ENCODE measurements at places on chromosomes 3 and 15. TPM values are rescaled to one million over a fixed set of nuclear protein-coding genes. Genes with fewer than 3 reads are reported as not detected.
A peak's percentile ranks its signal among the peaks of the same experiment; 100 is the strongest.

- H3K4me1 ChIP-seq, result peaks cover 3% of the 10 kb centered on the region
- no peak overlapping the region for H3K27ac ChIP-seq
- no peaks in the 10 kb centered on the region for H3K36me3 ChIP-seq
- DNase-seq, result no peak
- H3K27me3 ChIP-seq, result no peaks in the 10 kb centered on the region
Measured at GRCh38 chr15:88454236-88454635, 13.0 kb downstream of the MRPL46 start.

- H3K4me1 ChIP-seq, result no peaks in the 10 kb centered on the region
- H3K4me3 ChIP-seq, result no peak overlapping the region
- no peaks in the 10 kb centered on the region for H3K27me3 ChIP-seq
- no peak overlapping the region for H3K27ac ChIP-seq
Measured at GRCh38 chr3:23308986-23309625, 106.0 kb downstream of the UBE2E2 start.

TPRG1 gene
- total RNA-seq, result 3.8 TPM

GRCh38 chr15:36905908-36906307 lies 194.4 kb downstream of the MEIS2 start:
- H3K4me3 ChIP-seq, result no peak overlapping the region
- H3K4me1 ChIP-seq, result peaks cover 17% of the 10 kb centered on the region
- no peaks in the 10 kb centered on the region for H3K27me3 ChIP-seq
- DNase-seq, result peak; percentile 36
- no peaks in the 10 kb centered on the region for H3K36me3 ChIP-seq

DNA sequence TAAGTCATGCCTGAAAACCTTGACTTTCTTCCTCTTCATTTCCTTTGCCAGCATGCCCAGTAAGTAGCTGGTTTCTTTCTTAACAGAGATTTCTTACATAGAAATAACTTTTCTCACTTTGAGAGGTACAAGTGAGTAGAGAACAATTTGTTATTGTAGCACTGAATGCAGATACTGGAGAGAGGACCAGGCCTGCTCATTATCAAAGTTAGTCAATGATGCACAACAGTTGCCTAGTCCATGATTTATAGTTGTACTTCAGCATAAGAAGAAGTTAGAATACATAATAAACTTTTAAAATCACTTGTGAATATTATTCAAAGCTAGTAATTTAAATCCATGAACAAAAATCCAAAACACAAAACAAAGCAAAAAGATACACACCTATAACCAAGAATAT lies 213.0 kb downstream of the PCCB start:
- no peak overlapping the region for H3K4me3 ChIP-seq
- no peaks in the 10 kb centered on the region for H3K27me3 ChIP-seq
- no peak for DNase-seq
- H3K36me3 ChIP-seq, result no peaks in the 10 kb centered on the region
- H3K4me1 ChIP-seq, result no peaks in the 10 kb centered on the region
- H3K27ac ChIP-seq, result no peak overlapping the region

GRCh38 chr3:13537909-13538296 lies 11.0 kb upstream of the FBLN2 start:
- H3K27me3 ChIP-seq, result no peaks in the 10 kb centered on the region
- no peak overlapping the region for H3K4me3 ChIP-seq
- H3K36me3 ChIP-seq, result no peaks in the 10 kb centered on the region
- H3K4me1 ChIP-seq, result no peaks in the 10 kb centered on the region
- DNase-seq, result no peak

- H3K27ac ChIP-seq, result no peak overlapping the region
- H3K4me3 ChIP-seq, result no peak overlapping the region
- H3K27me3 ChIP-seq, result no peaks in the 10 kb centered on the region
- no peaks in the 10 kb centered on the region for H3K36me3 ChIP-seq
Measured at GRCh38 chr15:63402498-63403253, 21.0 kb upstream of the CA12 start.

NSUN3 gene
- total RNA-seq, result 12.4 TPM

DNA sequence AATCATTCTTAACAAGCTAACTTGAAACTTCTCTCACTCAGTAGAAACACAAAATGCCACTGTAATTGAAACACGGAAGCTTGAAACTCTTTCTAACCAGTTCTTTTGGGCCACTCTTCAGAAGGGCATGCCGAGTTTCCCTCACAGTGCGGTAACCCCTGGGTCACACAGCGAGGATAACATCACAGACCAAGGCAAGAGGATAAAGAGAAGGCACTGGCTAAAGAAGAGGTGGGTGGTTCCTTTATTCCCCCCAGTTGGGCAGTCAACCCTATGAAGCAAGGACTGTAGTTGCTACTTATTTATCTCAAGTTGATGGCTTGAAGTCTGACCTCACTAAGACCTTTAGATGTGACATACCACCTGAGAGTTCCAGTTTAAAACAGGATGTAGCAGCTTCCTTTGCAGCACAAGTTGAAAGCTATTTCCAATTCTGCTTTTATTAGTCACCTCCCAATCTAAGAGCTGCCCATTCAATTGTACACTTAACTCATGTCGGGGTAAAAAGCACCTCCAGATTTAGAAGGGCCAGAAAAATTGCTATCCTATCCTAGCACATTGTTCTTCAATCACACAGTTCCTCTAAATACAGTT lies 272.4 kb downstream of the TIGIT start:
- no peak overlapping the region for H3K4me3 ChIP-seq
- no peak for DNase-seq
- no peak overlapping the region for H3K27ac ChIP-seq
- peaks cover 23% of the 10 kb centered on the region for H3K4me1 ChIP-seq

DTWD1 gene
- total RNA-seq, result 13.1 TPM

ZNF280D gene
- 60.8 TPM for total RNA-seq

- H3K27ac ChIP-seq, result no peak overlapping the region
- no peak overlapping the region for H3K4me3 ChIP-seq
- no peaks in the 10 kb centered on the region for H3K4me1 ChIP-seq
Measured at GRCh38 chr15:89393056-89393455, 58.4 kb upstream of the POLG start.

GPR149 gene
- total RNA-seq, result not detected

GRCh38 chr3:18445401-18446148 lies 20.4 kb upstream of the SATB1 start:
- H3K36me3 ChIP-seq, result no peaks in the 10 kb centered on the region
- H3K4me1 ChIP-seq, result peaks cover 12% of the 10 kb centered on the region
- no peak for DNase-seq
- peak overlapping the region; percentile 70 for H3K4me3 ChIP-seq
- no peak overlapping the region for H3K27ac ChIP-seq
- H3K27me3 ChIP-seq, result peaks cover 29% of the 10 kb centered on the region

DNA sequence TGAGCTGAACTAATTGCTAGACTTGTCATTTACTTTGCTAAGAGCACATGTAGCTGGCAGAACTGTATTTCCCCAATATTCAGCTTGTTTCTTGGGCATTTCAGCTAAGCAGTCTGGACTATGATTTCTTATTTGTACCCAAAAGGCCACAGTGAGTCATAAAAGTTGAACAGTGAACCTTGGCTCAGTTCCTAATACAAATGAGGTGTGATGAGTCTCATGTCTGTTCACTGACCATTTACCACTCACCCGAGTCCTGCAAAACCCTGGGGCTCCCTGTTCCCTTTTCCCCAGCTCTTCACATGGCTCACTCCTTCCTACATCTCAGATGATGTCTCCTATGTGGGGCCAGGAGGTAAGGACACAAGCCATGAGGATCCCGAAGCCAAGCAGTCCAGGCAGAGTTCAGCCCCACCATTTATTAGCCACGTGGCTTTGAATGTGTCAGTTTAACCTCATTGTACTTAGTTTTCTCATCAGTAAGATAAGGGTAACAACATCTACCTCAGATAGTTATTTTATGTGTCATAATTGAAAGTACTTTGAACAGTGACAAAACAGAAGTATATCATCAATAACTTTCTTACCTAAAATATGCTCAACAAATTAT lies 239.3 kb downstream of the IL5RA start:
- no peak overlapping the region for H3K27ac ChIP-seq
- no peaks in the 10 kb centered on the region for H3K27me3 ChIP-seq
- no peaks in the 10 kb centered on the region for H3K4me1 ChIP-seq
- no peak overlapping the region for H3K4me3 ChIP-seq
- no peaks in the 10 kb centered on the region for H3K36me3 ChIP-seq

- DNase-seq, result no peak
- H3K27ac ChIP-seq, result no peak overlapping the region
- no peaks in the 10 kb centered on the region for H3K27me3 ChIP-seq
- H3K4me3 ChIP-seq, result no peak overlapping the region
Measured at GRCh38 chr3:101938262-101938847, 89.0 kb downstream of the NFKBIZ start.

DNA sequence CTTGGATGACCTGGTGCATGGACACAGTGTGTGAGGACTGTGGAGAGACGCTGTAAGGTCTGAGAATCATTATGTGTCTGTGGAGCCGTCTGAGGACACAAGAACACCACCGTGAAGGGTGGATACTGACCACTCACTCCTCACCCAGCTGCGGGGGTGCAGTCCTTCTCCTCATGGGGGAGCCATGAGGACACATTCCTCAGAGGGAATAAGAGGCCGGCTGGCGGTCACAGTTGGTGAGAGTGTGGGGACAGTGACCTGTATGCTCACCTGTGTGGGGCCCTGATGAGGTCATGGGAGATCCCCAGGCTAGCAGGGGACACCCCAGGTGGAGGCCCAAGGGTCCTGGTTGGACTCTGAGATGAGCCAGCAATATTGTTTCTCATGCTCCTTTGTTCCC lies 2.5 kb upstream of the TRPM1 start:
- no peaks in the 10 kb centered on the region for H3K27me3 ChIP-seq
- no peak overlapping the region for H3K4me3 ChIP-seq
- H3K36me3 ChIP-seq, result no peaks in the 10 kb centered on the region
- no peak for DNase-seq
- H3K27ac ChIP-seq, result no peak overlapping the region

GRCh38 chr15:61685534-61685933 lies 374.7 kb downstream of the VPS13C start:
- no peak overlapping the region for H3K27ac ChIP-seq
- H3K4me1 ChIP-seq, result no peaks in the 10 kb centered on the region
- no peaks in the 10 kb centered on the region for H3K36me3 ChIP-seq
- H3K27me3 ChIP-seq, result no peaks in the 10 kb centered on the region

ZNF501 gene
- total RNA-seq, result 4.6 TPM

DNA sequence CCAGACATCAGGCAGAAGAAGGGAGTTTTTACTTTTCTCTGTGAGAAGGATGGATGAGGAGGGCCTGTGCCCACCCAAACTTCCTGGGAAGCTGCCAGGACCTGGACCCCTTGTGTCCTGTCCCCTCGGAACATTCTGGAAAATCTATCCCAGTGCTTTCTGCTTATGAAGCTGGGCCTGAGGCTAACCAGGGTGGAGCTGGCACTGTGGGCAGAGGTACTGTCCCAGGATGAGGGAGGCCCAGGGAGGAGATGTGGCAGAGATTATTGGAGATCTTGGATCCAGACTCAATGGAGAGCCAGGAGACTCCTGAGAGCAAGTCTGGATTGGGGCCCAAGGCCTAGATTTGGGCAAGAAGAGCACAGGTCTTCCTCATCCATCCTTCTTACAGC lies 44.4 kb downstream of the SPSB4 start:
- DNase-seq, result peak; percentile 48
- peaks cover 4% of the 10 kb centered on the region for H3K4me1 ChIP-seq
- H3K4me3 ChIP-seq, result no peak overlapping the region
- no peaks in the 10 kb centered on the region for H3K27me3 ChIP-seq

DNA sequence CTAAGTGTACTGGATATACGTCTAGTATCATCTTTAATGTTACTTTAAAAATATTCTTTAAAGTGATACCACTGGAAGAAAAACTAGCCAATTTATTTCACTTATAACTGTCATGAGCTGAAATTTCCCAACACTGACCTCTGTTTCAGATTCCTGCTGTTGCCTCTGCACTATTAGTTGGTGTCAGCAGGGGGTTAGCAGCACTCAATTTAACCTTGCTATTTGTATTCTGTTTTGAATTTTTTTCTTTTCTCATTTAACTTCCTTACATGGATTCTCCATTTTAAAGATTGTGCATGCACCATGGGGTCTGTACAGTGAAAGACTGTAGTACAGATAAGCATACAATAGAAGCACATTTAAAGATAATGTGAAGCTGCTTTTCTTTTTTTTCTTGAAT lies 169.2 kb downstream of the UBE2E2 start:
- no peaks in the 10 kb centered on the region for H3K27me3 ChIP-seq
- no peaks in the 10 kb centered on the region for H3K36me3 ChIP-seq
- no peak for DNase-seq
- H3K4me1 ChIP-seq, result no peaks in the 10 kb centered on the region

IGSF10 gene
- 33.7 TPM for total RNA-seq

GRCh38 chr3:150739877-150740645 lies 22.9 kb downstream of the SIAH2 start:
- no peak for DNase-seq
- H3K4me1 ChIP-seq, result peaks cover 74% of the 10 kb centered on the region
- no peaks in the 10 kb centered on the region for H3K27me3 ChIP-seq
- H3K4me3 ChIP-seq, result no peak overlapping the region
- H3K27ac ChIP-seq, result peak overlapping the region; percentile 86
- no peaks in the 10 kb centered on the region for H3K36me3 ChIP-seq

EXD1 gene
- total RNA-seq, result not detected

CCDC71 gene
- 32.2 TPM for total RNA-seq

DNA sequence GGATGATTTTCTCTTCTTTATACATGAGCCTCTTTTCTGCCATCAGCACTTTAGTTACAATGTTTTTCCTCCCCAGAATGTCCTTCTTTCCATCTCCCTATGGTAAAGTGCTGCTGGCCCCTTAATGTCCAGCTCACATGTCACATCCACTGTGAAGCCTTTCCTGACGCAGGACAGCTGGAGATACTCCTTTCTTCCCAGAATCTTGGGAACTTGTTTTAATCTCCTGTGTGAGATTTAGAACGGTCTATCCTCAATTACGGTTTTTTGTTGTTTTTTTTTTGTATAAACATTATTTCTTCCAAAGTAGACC lies 147.7 kb upstream of the TSC22D2 start:
- DNase-seq, result no peak
- H3K4me3 ChIP-seq, result no peak overlapping the region
- no peaks in the 10 kb centered on the region for H3K36me3 ChIP-seq
- H3K27me3 ChIP-seq, result no peaks in the 10 kb centered on the region
- no peak overlapping the region for H3K27ac ChIP-seq
- no peaks in the 10 kb centered on the region for H3K4me1 ChIP-seq

- peaks cover 9% of the 10 kb centered on the region for H3K4me1 ChIP-seq
- H3K36me3 ChIP-seq, result no peaks in the 10 kb centered on the region
- H3K27ac ChIP-seq, result no peak overlapping the region
- H3K4me3 ChIP-seq, result no peak overlapping the region
Measured at GRCh38 chr3:143418391-143418790, 298.8 kb downstream of the CHST2 start.

WDR82 gene
- 84.0 TPM for total RNA-seq

- H3K36me3 ChIP-seq, result no peaks in the 10 kb centered on the region
- H3K27ac ChIP-seq, result peak overlapping the region; percentile 53
- H3K4me3 ChIP-seq, result no peak overlapping the region
- H3K4me1 ChIP-seq, result peaks cover 18% of the 10 kb centered on the region
Measured at GRCh38 chr3:37115446-37115845, 58.9 kb downstream of the LRRFIP2 start.

DNA sequence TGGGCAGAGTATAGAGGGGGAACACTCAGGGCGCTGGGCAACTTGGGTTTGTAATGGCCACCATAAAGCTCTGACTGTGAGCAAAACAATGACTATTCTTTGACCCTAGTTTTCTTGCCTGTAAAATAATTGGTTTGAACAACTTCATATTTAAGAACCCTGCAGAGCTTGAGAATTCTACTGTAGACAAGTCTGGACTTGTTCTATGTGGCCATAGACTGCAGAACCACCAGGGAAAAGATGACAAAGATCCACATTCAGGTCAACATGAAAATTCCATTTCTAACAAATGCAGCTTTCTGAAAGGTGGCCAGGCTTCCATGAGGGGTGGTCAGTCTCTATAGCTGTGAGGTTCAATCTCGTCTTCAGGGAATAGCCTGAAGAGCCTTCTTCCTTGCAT lies 239.4 kb upstream of the LRRN1 start:
- no peaks in the 10 kb centered on the region for H3K27me3 ChIP-seq
- no peaks in the 10 kb centered on the region for H3K4me1 ChIP-seq
- no peak overlapping the region for H3K27ac ChIP-seq
- H3K4me3 ChIP-seq, result no peak overlapping the region
- no peak for DNase-seq
- no peaks in the 10 kb centered on the region for H3K36me3 ChIP-seq
